Vagina (tissue), 2 donors: ENCODE measurements at places on chromosomes 4 and X.
A peak's percentile ranks its signal among the peaks of the same experiment; 100 is the strongest.

DNA sequence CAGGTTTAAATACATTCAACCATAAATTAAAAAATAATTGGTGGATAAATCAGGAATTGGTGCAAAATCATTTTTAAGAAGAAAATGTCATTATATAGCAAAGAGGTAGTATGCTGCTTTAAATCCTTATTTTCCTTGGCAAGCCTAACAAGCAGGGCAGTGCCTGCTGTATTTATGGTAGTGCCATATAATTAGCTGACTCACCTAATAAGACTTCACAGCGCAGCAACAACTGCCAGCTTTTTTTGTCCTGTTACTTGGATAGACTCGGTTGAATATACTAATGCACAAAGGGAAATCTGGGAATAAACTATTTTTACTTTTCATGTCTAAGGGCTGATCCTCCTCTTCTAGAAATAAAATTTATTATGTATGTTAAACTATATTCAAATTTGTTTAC lies 99.1 kb downstream of the SNCA start:
- no peak for DNase-seq

DNA sequence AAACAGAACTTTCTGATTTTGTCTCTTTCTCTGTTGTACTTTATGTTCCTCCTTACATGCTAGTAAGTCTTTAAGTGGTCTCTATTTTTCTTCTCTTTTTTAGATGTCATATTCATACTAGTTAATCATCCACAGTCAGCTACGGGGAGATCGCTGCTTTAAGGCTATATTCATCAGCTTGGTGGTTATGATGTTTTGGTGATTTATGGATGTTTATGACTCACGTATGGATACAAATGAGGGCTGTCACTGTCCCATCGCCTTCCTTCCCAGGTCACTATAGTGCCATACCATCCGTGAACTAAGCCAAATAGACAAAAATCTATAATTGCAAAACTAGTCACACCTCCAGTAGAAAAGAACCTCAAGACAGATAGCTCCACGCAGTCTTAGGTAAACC lies 296.8 kb upstream of the AADAT start:
- no peak for DNase-seq

DNA sequence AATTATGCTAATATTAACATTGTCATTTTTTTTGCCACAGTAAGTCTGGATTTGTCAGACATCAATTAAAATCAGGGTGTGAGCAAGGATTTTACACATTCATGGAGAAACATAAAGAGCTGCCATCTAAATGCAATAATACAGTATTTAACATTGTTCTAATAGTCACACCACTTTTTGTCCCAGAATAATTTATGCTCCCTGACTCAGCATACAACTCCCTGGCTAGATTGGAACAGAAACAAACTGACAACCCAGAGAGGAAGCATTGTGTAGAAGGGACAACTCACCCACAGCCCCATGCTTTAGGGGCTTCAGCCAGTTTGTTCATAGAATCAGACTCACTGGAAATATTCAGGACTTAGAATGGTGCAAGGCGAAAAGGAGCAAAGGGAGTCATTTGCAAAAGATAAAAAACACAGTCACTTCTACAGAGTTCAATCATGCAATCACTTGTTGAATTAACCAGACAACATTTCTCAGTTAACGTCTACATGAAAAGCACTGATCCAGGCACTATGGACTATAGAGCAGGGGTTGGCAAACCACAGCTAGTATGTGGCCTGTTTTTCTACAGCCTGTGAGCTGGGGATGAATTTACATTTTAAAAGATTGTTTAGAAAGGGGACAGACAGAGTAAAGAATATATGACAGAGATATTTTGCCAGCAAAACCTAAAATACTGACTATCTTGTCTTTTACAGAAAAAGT lies 26.4 kb upstream of the SEC24B start:
- DNase-seq = no peak

DNA sequence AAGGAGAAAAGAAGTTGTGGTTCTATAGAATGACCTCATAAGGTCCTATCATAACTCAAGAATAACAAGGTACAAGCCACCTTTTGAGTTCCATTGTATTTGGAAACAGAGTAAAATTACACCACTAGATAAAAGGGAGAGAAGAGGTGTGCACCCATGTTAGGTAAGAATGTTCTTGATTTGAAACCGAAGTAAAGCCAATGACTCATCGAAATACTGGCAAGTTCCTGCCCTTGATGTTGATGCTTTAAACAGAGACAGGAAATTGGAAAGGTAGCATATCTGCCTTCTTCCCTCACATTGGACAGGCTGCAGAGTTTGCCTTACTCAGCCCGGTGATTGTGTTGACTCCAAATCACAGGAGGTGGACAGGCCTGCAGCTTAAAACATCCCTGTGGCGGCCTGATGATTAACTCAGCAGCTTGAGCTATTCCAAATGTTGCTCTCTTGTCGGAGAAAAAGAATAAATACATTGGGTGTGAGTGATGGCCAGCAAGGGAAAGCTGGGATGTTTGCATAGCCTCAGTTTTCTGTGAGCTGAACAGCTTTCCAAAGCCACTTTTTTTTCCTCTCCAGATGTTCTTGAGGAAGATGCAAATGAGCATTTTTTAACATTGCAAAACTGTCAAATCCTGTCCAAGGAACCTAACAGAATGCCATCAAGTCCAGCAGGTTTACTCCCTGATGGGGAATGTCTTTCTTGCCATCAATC lies 321.1 kb downstream of the NKX6-1 start:
- no peak for DNase-seq

DNA sequence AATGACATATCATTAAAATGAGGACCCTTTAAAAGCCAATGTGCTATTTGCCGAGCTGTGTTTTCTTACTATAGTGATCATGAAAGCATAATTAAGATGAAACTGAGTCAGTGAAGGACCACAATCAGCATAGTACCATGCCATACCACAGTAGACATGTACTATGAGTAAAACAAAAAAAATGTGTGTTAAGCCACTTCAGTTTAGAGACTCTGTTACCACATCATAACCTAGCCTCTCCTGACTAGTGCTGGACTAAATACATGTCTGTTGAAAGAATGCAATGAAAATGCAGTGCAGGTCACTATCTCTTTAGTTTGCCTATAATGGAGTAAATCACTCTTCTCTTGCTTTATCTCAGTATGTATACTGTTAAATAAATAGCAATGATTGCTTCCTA lies 12.3 kb upstream of the DDX53 start:
- no peak for DNase-seq

- no peak for DNase-seq
Measured at GRCh38 chr4:123564758-123565346, 168.3 kb downstream of the SPRY1 start.

GRCh38 chr4:170110285-170110672 lies 20.5 kb upstream of the AADAT start:
- no peak for DNase-seq

- no peak for DNase-seq
Measured at GRCh38 chrX:104183685-104184084, 17.4 kb downstream of the FAM199X start.

- no peak for DNase-seq
Measured at GRCh38 chr4:81360737-81361136, 111.0 kb downstream of the RASGEF1B start.

DNA sequence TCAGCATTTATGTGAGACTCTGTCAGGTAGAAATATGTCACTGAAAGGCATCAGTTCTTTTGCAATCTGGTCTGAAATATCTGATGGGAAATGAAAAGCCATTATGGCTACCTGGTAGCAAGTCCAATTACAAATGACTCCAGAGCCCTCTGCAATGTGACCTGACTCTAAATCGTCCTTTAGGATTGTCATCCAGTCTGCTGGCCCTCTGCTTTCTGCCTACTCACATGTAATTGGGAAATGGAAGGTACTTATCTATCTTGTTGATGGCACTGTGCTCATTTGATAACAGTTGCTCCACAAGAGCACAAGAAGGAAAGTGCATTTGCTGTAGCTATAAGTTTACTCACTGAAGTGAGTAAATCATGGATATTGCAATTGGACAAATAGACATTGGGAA lies 799.8 kb downstream of the RAPGEF2 start:
- no peak for DNase-seq

GRCh38 chrX:38859602-38860001 lies 58.3 kb downstream of the MID1IP1 start:
- no peak for DNase-seq

- no peak for DNase-seq
Measured at GRCh38 chr4:48815483-48815882, 15.4 kb upstream of the OCIAD1 start.

- DNase-seq = no peak
Measured at GRCh38 chr4:42785817-42786216, 106.7 kb upstream of the GRXCR1 start.

DNA sequence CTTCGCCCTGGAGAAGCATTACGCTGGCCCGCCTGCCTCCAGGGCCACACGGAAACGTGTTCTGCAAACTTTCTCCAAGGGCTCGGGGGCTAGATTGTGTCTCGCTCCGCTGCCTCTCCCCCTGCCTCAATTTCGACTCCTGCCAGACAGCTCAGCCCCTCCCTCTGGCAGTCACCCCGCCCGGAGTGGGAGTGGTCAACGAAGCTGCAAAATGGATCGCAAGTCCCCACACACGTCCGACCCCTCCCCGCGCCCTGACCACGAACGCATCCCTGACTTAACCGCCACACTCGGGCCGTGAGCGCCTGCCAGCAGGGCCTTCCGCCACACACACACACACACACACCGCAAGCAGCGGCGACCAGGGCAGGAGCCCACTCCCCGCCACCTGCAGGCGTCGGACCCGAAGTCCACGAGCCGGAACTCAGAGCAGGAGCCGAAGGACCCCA lies 47.0 kb upstream of the NKAP start:
- no peak for DNase-seq

DNA sequence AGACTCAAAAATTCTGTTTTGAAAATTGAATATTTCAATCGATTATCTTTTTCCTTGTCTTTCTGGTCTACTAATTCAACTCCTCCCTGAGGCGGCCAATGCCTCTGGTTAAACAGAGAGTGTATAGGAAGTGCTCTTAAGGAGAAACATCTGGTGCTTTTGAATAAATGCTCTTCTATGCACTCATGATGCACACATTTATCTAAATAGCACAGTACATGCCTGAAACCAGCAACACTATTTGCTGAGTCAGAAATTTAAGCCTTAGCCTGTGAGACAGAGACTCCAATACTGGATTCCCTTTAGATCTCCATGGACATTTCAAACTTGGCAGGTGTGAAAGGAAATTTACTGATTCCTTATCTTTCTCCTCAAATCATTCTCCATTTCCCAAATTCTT lies 118.6 kb downstream of the SLIT2 start:
- no peak for DNase-seq

DNA sequence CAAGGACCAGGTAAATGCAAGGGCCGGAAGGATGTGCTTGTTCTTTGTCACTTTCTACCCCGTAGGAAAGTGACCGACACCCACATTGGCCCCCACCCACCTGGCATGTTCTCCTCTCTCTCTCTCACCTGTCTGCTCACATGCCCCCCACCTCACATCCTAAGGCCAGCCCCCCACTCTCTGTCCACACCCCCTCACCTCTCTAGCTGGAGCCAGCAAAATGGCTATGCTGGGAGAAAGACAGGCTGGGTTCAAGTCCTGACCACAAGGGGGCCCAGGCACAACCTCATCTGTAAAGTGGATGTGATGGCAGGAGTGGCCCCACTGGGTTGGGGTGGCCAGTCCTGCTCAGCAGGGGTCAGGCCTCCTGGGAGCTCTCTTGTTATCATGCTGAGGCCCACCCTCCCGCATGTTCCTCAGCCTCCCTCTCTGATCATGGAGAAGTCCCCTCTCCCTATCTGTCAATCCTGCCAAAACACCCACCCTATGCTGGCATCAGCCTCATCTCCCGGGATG lies 1.7 kb upstream of the PPP2R2C start:
- peak; percentile 93 for DNase-seq

DNA sequence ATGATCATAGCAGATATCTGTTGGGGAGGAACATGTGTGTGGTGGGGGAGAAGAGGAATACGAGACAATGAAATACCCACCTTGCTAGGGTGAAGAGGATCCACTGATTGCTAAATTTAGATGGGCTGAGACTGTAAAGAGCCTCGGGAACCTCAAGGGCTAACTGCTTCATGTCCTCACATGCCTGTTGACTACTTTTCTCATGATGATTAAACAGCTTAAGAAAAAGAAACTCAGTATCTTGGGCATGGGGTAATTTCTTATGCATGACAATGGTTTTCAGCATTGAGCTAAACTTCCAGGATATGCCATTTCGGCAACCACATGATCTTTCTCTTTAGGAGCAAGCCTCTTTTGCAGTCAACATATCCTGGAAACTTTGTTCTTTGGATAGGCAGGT lies 3.9 kb upstream of the LNX1 start:
- DNase-seq = no peak

- no peak for DNase-seq
Measured at GRCh38 chr4:91032725-91033445, 905.7 kb downstream of the CCSER1 start.

GRCh38 chr4:84792366-84793301 lies 173.9 kb downstream of the WDFY3 start:
- no peak for DNase-seq

GRCh38 chr4:184534511-184535391 lies 60.4 kb upstream of the IRF2 start:
- no peak for DNase-seq

DNA sequence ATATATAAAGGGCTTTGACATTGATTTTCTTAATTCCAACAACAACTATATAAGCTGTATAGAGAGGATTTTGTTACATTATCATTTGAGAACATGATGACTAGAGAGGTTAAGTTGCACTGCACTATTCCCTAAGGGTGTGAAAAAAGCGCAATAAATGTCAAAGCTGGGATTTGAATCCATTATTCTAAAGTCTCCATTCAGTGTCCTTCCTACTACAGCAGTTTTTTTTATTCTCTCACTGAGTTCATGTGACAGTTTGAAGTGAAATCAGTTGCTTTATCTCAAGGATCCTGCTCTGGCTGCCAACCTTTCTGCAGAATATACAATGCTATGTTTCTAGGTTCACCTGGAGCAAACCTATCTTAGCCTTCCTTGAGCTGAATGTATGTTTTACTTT lies 177.5 kb downstream of the ANKRD50 start:
- no peak for DNase-seq

DNA sequence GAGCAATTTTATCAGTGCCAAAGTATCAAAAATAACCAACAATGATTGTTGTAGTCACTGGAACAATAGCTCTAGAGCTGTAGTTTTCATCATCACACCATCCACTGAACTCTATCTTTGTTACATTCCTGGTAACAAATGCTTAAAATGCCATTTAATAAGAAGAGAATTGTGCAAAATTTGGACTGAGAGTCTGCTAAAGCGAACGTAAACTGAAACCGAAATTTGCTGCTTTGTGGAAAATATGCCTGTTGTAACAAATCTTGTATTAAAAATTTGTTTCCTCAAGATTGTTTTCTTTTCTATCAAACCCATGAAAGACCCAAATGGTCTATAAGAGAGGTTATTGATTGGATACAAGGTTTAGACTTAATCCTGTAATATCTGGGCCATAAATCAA lies 109.3 kb upstream of the TECRL start:
- no peak for DNase-seq
